ENCODE measurements at places on chromosomes 4 and X.

DNA sequence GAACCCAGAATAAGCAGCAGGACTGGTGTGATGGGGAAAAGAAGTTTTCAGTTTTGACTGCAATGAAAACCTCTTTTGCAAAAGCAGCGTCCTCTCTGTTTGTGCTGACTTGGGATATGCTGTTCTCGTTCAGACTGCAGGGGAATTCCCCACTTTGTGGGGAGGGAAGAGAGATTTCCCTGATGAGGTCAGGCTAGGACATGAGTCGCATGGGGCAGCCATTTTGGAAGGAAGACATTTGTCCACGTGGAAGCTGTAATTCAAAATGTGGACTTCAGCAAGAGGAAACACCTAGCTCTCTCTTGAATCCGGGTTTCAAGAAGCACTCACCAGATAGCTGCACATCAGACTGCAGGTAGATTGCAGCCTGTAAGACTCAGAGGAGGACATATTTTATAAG lies 39.3 kb downstream of the ING2 start:
- DNase-seq, result no peak

- DNase-seq, result no peak
These were observed 19.6 kb downstream of the UVSSA start for GRCh38 chr4:1366371-1367229.

DNA sequence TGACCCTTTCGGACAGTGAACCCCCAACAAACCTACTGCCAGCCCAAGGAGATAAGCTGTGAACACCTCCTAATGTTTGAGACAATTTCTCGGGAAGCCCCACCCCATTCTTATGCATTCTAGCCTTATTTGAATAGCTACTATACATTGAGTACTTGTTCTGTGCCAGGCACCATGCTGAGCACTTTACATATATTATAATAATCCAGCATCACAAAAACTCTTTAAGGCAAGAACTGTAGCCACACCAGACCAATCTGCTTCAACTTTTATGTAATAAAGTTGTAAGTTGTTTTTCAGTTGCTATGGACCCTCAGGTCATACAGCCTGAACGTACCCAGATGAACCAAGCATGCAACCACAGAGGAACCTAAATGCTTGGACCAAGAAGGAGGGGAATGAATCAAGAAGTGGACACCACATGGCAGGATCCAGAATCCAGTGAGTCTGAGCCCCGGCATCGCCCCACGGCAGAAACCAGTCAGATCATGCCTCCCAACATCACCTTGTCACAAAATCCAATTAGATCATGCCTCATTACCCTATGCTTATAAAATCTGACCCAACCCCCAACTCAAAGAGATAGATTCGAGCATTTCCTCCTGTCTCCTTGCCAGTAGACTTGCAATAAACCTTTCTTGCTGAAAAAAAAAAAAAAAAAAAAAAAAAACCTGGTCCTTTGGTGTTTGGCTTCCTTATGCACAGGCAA lies 225.0 kb downstream of the QDPR start:
- no peak for DNase-seq

DNA sequence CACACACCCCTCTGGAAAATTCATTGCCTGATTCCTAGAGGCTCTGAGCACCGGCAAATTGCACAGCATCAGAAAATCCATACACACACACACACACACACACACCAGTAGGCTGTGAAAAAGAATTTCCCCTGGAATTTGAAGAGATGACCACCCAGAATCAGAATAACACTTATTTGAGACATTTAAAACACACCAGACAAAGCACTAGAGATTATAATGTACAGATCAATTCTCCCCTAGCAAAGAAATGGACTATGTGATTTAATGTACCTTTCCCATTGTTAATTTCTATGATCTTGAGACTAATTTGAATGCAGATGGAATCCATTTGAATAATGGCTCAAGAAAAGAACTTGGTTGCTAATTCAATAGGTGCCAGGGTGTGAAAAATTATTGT lies 399.3 kb downstream of the HNRNPD start:
- no peak for DNase-seq

- DNase-seq, result no peak
These were observed 33.6 kb upstream of the WFS1 start for GRCh38 chr4:6235901-6236640.

DNA sequence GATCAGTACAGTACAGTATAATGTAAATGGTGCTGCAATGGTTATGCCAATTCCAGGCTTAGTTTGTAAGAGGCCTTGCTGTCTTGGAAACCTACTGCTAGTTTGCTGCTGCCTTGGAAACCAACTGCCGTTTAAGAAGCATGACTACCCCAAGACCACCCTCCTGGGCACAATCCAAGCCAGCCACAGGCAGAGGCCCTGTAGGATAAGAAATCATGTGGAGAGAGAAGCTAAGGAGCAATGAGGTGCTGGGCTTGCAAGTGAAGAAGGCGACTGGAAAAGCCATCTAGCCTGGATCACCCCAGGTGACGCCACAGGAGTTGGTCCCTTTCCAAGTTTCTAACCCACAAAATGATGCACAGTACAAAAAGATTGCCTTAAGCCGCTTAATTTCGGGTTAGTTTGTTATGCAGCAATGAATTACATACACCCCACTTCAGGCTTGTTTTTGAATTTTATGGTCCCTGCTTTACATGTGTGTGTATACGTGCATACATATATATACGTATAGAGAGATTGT lies 16.9 kb downstream of the ZFP42 start:
- DNase-seq, result no peak

GRCh38 chr4:154435895-154436294 lies 55.7 kb downstream of the DCHS2 start:
- DNase-seq, result no peak

DNA sequence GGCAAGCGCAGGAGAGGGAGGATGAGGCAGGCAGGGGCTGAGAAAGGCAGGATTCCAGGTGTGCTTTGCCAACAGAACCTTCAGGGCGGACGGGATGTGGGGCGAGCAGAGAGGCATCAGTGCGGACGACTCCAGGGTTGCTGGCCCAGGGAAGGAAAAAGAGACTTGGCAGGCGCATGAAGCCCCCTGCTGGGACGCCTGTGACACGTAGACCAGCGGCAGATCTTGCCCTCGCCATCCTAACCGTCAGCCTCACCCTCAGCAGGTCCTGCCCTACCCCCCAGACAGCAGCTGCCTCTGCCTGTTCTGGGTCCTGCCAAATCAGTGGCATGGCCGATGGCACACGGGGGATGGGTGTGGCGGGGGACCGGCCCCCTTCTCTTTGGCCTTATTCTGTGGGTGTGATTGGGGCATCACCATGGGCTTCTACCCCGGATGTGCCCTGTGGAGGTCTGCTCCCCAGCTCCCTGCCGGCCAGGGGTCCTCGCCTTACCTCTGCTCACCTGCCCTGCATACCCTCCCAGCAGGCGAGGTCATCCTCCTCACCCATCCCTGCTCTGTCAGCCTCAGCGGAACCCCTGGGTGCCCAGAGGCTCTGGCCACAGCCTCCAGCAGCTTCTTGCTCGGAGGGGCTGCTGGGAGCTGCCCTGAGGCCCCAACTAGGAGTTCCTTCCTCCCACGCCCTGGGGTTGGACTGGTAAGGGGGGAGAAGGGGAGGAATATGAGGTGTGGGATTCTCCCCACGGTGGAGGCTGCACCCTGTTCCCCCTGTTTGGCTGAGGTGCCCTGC lies 2.9 kb upstream of the SH3BP2 start:
- no peak for DNase-seq

DNA sequence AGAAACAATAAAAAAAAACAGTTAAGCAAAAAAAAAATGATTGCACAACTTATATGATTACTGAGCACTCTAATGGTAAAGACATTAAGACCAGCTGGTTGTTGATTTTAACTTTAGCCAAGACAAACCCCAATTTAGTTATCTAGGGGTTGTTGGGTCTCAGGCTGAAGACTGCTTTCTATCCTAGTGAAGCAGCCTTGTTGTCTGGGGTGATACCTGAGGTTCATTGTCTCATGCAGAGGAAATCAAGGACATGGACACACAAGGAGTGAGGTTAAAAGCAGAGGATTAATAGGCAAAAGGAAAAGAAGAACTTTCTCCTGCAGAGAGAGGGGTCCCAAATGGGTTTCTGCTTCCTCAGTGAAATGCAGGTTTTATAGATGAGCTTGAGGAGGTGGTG lies 40.0 kb upstream of the CYP2U1 start:
- no peak for DNase-seq

GRCh38 chrX:152573866-152574265 lies 63.8 kb upstream of the GABRQ start:
- no peak for DNase-seq

DNA sequence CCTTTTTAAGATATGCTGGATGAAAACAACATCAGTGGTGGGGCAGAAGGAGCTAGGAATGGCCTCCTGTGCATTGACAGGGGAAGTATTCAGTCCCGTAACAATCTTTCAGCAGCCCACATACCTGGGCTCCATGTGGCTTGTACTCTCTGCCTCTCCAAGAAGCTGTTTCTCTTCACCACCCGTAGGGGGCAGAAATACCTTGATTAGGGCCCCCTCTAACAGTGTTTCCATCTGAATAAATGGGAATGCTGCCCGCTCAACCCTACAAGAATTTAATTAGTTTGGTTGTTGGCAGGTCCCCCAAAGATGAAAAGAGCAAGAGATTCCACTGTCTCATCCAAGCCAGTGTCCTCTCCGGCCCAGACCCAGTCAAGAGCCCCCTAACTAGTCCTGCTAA lies 155.2 kb downstream of the SMIM20 start:
- DNase-seq, result peak; percentile 9

DNA sequence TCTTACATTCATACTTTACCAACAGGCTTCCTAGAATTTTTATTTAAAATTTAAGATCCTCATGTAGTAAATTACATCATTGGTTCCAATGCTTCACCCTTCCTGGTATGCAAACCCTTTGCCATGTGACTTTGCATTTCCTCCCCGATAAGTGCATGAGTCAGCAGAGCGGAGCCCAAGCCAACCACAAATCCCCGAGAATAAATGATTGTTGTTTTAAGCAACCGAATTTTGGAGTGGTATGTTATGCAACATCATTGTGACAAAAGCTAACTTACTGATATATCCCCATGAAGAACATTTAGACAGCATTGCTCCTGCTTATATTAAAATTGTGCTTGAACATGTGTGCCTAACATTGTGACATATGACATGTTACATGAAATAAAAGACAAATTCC lies 199.4 kb upstream of the DDX53 start:
- DNase-seq, result no peak
